ENCODE measurements at places on chromosomes 7 and 10. TPM values are rescaled to one million over a fixed set of nuclear protein-coding genes. Genes with fewer than 3 reads are reported as not detected.

DNA sequence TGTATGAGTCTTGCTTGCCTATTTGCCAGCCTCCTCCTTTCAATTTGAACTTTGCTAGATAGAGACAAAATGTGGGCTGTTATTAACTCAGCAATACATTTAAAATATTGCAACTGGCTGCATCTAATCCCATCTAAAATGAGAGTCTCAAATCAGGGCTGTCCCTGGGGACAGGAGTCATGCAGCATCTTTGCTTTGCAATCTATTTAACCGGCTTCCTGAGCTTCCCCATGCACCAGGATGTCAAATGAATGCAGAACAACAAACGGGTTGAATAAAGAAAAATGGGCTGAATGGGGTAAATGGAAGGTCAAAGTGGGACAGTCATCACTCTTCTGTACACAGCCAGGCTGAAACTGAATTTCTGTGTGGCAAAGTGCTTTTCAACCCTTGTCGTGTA, 89.2 kb downstream of the AOAH start:
- no peak for DNase-seq

GRCh38 chr10:129936923-129937300, 27.2 kb downstream of the EBF3 start:
- DNase-seq: peak; percentile 21

GRCh38 chr7:92808006-92808405, 28.4 kb downstream of the CDK6 start:
- no peak for DNase-seq

- no peak for DNase-seq
Observed at GRCh38 chr10:82934429-82934828, 1059.4 kb downstream of the NRG3 start.

DNA sequence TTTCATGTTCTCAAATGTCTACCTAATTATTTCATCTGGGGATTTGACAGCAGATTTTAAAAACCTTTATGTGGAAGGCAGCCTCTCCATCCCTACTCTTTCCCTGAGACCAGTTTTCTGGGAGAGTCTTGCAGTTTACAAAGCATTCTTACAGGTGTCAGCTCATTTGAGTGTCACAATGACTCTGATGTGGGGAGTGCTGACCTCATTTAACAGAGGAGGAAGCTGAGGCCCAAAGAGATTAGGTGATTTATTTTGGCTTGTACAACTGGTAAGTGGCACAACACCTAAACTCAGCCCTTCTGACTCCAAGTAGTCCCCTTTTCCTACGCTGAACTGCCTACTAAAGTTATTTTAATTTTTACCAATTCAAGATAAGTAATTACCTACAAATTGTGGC, 33.3 kb upstream of the MAT1A start:
- no peak for DNase-seq

Gene PLXDC2
- total RNA-seq: 31.6 TPM

GRCh38 chr10:21372651-21373410, 152.7 kb downstream of the SKIDA1 start:
- peak; percentile 77 for DNase-seq

Gene CREB5
- total RNA-seq: 0.61 TPM

Gene CPEB3
- total RNA-seq: 7.4 TPM

- no peak for DNase-seq
Observed at GRCh38 chr7:3280445-3280844, 20.6 kb upstream of the SDK1 start.

- peak; percentile 47 for DNase-seq
Observed at GRCh38 chr10:49109669-49110340, 5.5 kb downstream of the VSTM4 start.

Gene RPS24
- total RNA-seq: 1,117 TPM

Gene NME8
- total RNA-seq: not detected

Gene RARRES2
- total RNA-seq: 82.6 TPM

DNA sequence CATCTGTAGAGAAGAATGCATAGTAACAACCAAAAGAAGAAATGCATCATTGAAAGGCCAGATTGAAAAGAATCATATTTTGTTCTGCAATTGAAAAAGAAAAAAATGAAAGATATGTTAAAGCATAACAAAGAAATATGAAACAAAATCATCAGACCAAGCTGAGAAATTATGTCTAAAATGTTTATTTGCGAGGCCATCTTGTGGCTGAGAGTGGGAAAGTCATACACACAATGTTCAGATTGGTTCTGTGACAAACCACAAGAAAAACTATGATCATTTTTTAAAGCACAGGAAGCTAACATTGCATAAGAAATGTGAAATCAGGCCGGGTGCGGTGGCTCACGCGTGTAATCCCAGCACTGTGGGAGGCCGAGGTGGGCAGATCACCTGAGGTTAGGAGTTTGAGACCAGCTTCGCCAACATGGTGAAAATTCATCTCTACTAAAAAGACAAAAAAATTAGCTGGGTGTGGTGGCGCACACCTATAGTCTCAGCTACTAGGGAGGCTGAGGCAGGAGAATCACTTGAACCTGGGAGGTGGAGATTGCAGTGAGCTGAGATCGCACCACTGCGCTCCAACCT, 36.6 kb downstream of the ABCB5 start:
- DNase-seq: no peak

DNA sequence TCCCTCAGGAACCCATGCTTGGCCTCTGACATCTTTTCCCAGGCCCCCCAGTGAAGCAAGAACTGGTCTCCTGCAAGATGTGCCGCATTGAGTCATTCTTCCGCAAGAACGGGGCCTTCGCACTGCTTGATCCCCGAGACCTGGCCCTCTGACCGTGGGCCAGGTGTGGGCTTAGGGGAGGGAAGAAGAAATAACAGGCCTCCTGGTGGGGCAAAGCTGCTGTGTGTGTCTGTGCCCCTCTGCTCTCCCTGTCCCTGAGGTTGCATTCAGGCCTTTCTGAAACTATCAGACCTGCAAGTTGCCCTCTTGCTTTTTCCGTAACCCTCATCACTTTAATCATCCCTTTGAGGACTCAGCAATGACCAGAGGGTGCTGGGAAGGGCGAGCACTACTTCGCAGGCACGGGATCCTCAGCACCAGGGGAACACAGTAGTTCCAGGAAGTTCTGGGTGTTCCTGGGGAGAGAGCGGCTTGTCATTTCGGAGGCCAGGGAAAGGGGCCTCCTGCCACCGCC, 6.0 kb downstream of the ATP6V1F start:
- DNase-seq: no peak

Gene RNLS
- 9.8 TPM for total RNA-seq

Gene ZNF727
- total RNA-seq: 4.3 TPM

Gene TEX36
- total RNA-seq: not detected

DNA sequence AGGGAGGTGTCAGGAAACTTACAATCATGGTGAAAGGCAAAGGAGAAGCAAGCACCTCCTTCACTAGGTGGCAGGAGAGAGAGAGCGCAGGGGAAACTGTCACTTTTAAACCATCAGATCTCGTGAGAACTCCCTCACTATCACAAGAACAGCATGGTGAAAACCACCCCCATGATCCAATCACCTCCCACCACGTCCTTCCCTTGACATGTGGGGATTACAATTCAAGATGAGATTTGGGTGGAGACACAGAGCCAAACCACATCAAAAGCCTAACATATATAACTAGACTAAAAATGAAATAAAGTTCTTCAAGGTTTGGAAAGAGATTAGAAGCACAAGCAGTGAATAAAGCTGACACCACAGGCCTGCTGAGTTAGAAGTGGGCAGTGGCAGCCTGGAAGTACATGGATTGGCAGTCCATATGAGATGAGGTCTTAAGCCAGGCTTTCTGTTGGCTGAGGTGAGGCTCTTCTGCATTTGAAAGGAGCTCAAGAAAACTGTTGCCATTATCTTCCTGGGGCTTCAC, 96.4 kb upstream of the MDFIC start:
- DNase-seq: no peak

- no peak for DNase-seq
Observed at GRCh38 chr7:44201813-44202212, 1.0 kb downstream of the YKT6 start.

Gene C10orf143
- 2.3 TPM for total RNA-seq

DNA sequence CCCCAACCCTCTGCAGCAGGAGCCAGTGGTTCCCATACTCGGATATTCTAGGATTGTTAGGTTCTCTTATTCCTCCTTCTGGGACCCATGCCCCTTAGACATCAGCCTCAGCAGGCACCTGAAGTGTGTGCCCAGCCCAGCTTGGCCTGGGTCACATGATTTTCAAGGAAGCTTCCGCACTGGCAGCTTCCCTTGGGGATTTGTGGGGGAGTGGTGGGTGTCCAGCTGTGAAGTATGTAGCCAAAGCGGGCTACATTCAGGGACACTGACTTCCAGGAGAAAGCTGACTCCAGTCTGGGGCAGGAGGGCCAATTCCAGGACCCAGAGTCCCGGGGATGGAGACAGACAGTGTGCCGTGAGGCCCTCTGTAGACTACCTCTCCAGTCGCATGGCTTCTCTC, 1.3 kb downstream of the LDB1 start:
- peak; percentile 55 for DNase-seq

Gene ARID5B
- total RNA-seq: 21.9 TPM

Gene CPXM2
- 3.1 TPM for total RNA-seq

GRCh38 chr10:98380493-98381339, 34.3 kb downstream of the PYROXD2 start:
- no peak for DNase-seq

DNA sequence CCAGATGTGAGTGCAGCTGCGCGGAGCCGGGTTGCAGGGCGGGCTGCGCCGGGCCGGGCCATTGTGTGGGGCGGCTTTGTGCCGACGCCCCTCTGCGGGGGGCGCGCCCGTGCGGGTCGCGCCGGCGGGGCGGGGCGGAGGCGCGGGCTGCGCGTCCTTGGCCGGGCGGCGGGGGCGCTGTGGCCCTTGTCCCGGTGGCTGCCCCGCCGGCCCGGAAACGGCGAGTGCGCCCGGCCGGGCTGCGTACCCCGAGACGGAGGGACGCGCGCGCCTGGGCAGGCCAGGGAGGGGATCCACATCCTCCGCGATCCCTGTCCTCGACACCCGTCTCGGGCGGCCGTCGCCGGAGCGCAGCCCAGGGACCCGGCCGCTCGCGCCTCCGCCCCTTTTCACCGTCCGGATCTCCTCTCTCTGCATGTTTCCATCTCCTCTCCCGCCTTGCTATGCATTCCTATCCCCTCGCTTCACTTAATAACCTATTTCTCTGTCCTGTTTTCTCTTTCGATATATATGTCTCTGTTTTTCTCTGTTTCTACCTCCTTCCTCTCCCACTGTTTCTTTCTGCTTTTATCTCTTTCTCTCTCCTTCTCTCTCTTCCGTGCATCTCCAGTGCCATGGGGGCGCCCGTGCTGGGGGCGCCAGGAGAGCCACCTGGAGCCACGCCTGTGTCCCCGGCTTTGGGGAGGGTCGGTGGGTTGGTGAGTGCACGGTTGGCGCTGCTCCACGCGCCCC, 765 bp downstream of the PFKFB3 start:
- DNase-seq: no peak

Measured in mucosa of descending colon (tissue), 3 donors.